Brain pericyte (primary cell): ENCODE measurements at places on chromosomes 6 and 20.

GRCh38 chr20:46331611-46332361, 23.5 kb upstream of the CDH22 start:
- DNase-seq = no peak

DNA sequence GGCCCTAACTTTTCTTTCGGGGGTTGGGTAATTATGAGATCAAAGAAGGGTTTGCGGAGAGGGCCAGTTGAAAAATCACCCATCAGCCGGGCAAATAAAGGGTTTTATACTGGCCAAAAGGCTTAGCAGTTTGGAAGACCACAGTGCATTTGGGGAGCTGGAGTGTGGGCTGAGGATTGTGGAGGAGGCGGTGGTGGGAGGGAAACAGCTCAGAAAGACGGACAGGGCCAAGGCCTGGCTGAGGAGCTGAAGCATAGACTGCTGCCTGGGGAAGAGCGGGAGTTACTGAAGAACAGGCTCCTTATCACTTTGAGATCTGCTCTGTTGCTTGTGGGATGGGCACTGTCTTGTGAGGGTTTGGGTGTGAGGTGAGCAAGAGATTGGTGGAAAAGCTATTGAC, 144.2 kb downstream of the CARMIL1 start:
- DNase-seq = no peak

DNA sequence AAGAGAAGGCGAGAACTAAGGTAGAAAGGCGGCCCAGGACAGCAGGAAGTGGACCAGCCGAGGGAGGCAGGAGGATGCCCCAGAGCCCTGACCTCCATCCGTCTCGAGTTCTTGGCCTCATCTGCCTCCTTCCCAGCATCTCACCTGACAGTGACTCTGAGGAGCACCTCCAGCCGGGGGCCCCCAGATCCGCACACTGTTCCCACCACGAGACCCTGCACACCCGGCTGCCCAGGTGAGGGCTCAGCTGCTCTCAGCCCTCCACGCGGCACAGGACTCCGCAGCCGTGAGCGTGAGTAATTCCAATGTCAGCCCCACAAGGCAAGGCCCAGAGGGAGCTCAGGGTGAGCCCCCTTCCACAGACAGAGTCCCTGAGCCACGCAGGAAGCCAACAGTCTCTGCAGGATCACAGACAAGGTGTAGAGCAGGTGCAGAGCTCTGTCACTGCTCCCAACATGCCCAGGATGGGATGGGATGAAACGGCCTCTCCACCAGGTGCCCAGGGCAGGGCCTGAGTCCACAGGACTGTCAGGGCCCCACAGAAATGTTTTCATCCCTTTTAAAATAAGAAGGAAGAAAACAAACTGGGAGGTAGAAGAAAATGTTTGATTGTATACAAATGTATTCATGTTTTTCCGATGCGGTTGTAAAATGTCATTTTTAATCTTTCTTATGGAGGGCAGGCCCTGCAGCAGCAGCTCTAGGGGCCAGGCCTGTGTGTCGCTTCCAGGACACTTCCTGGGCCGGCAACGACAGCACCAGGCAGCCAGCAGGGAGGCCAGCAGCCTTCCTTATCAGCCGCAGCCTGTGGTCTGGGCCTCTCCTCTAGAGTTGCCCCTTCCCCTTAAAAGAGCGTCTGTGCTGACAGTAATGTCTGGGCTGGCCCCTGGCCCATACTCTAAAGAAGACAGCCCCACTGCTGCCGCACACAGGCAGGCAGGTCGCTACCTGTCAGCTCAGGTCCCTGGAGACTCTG, 66.9 kb downstream of the DLL1 start:
- DNase-seq = no peak

GRCh38 chr6:134603561-134603960, 285.6 kb upstream of the SGK1 start:
- DNase-seq = no peak

GRCh38 chr20:34240693-34241615, at the start of gene ASIP:
Gene ASIP (plus strand): TSS chr20:34241423. CDS start chr20:34260375, 18,952 bp downstream.
- DNase-seq = no peak
